ENCODE measurements at places on chromosomes 6 and 20.
A peak's percentile ranks its signal among the peaks of the same experiment; 100 is the strongest.

DNA sequence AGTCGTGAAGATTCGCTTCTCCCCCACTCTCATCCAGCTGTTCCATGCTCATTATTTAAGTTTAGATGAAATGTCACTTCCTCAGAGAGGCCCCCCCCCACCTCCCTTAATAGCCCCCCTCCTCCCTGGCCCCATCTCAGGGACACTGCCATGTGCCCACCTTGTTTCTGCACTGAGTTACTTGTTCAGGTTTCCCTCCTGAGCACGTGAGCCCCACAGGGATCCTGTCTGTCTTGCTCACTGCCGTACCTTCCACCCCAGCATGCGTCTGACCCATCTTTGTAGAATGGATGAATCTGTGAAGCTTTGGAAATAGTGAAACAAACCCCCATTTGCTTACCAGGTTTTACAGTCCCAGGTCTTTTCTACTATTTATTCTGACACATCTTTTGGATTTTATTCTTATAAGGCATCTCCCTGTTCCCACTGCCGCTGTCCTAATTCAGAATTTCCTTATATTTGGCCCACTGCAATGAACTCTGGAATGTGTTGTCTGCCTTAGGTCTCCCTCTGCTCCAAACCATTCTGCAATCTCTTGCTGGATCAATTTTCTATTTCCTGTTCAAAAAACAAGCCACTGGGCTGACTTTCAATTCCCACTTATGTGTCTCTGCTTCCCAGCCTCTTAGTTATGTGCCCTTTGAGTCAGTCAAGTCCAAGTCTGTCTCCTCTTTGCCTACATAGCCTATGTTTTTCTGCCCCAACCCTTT, 136.5 kb upstream of the ECI2 start:
- DNase-seq = no peak

DNA sequence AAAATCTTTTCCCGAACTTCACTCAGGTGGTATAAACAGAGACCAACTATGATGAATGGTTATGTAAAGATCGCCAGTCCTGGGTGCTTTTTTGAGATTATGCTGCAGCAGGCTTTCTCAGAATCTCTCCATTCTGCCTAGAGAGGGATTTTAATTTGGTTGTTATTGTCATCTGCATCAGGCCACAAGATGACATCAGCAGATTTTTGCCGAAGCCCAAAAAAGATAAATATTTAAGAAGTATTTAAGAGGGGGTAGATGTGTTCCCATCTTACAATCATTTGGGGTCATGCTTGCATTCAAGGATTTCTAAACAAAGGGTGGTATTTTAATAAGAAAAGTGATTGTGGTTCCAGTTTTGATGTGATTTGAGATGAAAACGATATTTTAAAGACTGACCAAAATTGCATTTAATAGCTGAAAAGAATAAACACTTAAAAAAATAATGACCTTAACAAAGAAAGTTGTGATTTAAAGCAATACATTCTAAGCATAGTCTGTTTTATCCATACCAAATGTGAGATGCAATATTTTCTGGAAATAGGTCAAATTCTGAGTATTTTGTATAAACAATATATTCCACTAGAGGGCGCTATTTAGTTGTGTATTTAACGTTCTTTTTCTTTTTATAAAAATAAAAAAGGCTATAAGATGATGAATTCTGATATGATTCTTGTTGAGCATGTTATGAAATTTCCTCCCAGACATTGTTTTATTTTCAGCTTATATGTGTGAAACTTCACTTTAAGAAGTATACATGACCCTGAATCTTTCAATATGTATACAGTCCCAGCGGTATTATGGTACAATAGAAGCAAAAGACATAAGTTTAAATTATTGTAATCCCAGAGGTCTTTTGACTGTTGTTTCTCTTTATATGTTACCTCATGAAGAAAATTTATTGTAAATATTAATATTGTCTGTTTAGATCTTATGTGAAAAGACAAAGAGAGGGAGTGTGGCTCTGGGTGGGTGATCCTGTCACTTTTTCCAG, 51.0 kb upstream of the ZFP64 start:
- DNase-seq = no peak

GRCh38 chr20:43285170-43285569, 95.5 kb upstream of the PTPRT start:
- DNase-seq = no peak

GRCh38 chr6:352896-353470, 38.6 kb upstream of the IRF4 start:
- no peak for DNase-seq

- DNase-seq = no peak
Observed at GRCh38 chr6:30149234-30149633, 11.8 kb downstream of the TRIM10 start.

- DNase-seq = no peak
Observed at GRCh38 chr6:7270320-7271204, 42.4 kb downstream of the SSR1 start.

GRCh38 chr6:126086560-126086959, 100.2 kb downstream of the TRMT11 start:
- no peak for DNase-seq

- DNase-seq = no peak
Observed at GRCh38 chr6:10381830-10382208, 33.1 kb downstream of the TFAP2A start.

DNA sequence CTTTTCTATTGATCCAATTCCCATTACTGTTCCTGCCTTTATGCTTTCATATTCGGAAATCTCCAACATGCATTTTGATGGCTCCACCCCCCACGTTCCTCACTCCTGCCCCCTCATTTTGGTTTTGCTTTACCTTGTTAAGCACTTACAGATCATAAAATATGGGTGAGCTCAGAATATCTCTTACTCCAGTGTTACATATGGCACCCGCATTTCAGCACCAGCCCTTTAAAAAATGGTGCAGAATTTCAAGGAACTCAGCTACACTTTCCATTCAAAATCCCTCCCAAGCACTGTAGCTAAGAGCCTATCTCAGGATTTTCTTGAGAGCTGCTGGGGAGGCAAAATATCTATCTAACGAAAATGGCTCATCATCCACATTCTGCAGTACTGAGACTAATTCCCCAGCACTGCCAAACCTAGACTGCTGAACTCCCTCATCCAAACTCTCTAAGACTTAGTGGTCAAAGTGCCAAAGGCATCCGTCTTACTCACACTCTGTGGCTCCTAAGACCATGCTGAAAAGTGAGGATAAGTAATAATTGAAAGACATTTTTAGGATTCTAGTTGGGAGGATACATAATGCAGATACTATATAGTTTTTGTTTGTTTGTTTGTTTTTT, 7.8 kb downstream of the SGK1 start:
- no peak for DNase-seq

DNA sequence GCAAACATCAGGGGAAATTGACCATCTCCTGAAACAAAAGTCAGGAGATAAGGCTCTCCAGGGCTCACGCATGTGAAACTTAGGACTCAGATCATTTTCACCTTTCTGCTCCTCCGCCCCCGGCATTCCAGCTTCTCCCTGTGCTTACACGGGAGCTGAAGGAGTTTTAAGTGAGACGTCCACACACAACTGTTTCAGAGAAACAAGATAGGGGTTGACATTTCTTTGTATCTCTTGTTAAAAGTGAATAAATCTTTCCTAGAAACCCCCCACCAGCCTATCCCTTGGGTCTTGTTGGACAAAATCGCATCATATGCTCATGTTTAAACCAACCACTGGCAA, 46.1 kb downstream of the FAM50B start:
- DNase-seq = no peak

DNA sequence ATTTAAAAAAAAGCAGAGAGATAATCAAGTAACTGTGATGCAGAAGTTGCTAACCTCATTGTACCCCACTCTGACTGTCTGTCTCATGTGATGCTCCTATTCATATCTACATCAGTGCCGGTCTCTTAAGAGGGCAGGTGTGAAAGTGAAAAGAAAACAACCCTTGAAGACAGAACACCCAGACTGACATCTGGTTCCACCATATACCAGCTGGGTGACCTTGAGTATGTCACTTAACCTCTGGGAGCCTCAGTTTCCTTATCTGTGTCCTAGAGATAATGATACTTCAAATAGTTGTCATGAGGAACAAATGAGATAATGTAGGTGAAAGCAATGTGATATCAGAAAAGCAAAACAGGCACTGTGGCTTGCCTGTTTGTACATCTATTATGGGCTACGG, 426.8 kb upstream of the SOX4 start:
- no peak for DNase-seq

GRCh38 chr6:45658400-45658799, 280.7 kb upstream of the SUPT3H start:
- no peak for DNase-seq

DNA sequence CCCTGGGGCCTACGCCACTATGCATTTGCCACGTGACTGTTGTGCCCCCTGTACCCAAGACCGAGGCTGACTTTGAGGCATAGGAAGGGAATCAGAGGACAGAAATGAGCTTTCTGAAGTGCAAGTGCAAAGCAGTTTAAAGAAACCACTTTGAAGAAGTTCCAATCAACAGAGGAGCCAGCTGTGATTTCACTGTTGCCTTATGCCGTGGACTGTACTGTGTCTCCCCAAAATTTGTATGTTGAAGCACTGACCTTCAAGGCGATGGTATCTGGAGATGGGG, 111.1 kb downstream of the JPH2 start:
- no peak for DNase-seq

DNA sequence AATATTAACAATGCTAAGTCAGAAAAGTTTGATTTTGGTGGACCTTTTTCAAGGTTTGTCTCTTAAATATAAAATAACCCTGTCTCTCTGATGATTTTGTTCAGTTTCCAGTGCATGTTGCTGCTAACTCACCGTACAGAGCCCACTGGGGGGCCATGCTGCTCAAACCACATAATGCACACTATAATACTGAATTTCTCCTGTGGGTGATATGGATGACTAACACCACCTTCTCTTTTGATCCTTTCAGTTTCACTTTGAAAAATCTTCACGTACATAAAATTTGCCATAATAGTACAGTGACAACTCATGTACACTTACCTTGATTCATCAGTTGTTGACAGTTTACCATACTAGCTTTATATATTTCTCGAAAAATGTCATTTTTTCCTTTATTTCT, 506.6 kb upstream of the MAN1A1 start:
- no peak for DNase-seq

GRCh38 chr6:21556968-21557721, 36.4 kb upstream of the SOX4 start:
- DNase-seq = no peak

DNA sequence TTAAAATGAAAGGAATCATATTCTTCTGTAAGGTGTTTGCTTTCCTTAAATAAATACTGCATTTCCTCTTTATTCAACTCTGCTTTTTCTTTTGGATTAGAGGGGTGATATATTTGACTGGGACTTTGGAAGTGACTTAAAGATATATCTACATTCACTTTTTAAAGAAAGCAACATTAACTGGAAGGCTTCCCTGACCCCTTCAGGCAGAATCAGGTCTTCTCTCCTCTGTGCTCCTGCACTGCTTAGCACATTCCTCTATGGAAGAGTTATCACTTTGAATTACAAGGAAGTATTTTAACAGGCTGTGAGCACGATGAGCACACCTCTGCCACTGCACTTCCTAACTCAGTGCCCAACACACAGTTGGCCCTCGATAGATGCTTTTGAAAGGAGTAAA, 59.2 kb upstream of the POU3F2 start:
- no peak for DNase-seq

GRCh38 chr6:18920701-18921100, 533.6 kb downstream of the RNF144B start:
- no peak for DNase-seq

DNA sequence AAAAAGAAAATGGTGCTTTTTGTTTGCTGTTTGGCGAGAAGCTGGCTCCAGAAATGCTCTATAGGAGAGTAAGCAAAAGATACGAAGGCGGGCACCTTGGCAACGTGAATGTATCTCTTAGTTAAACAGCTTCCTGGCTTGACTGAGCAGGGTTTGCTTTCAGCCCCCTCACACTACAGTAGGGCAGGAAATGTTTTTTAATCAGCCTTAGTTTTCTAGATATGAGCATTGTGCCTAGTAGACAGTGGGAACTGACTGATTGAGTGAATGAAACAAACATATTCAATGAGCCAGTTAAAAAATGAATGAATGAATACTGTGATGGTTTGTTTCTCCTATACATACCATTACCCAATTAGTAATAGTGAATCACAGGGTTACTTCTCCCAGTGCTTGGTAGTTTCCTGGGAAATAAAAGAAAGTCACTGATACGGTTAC, 19.9 kb downstream of the CAP2 start:
- no peak for DNase-seq

DNA sequence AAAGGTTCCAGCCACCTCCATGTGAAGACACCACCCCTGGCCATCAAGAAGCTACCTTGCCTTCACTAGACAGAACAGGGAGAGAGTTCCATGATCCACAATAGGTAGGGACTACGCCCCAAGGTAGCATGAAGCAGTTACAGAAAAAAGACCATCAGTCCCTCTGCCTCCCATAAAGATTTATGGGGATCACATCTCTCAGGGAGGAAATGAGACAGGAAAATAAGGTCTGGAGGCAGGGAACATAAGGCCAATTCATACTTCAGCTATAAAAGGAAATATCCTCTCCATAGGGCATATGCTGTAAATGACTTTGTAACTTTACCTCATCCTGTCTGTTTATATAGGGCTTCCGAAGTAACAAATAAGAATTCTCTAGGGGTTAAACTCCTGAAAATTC, 129.4 kb downstream of the OR2B2 start:
- DNase-seq = no peak

GRCh38 chr6:88864359-88865054, 98.9 kb downstream of the RNGTT start:
- no peak for DNase-seq

- DNase-seq = no peak
Observed at GRCh38 chr6:44162876-44163625, 4.4 kb downstream of the CAPN11 start.

- no peak for DNase-seq
Observed at GRCh38 chr6:16437984-16438383, 199.6 kb downstream of the GMPR start.

DNA sequence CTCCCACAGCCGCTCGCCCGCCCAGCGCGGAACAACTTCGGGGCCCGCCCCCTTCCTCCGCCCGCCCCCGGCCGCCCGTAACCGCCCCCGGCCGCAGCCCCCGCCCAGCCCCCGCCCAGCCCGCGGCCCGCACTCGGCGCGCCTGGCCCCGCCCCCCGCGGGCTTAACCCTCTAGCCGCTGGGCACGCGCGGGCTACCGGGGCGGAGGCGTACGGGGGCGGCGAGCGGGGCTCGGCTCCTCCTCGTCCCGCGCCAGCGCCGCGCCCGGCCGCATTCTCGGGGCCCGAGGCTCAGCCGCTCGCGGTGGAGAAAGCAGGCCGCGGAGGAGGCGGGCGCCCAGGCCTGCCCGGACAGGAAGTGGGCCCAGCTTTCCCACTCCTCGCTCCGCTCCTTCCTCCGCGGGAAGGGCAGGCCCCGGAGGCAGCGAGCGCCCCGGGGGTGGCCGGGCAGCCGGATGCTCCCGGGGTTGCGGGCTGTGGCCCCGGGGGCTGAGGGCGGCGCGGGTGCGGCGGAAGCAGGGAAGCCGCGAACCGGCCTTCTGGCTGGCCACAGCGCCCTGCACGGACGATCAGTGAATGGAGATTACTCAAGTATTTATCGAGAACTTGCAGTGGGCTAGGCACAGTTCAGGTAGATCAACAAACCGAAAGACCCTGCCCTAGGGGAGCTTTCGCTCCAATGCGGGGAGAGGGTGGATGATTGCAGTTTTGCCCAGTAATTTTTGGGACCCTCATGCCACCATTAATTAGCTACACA, at the start of gene TRAM2:
TSS of gene TRAM2 (minus strand) at position 39 of the 756 bp plus-strand sequence. CDS start 145 bp downstream, outside the sequence.
- DNase-seq = peak; percentile 91
